ENCODE measurements at places on chromosomes 13 and 19. TPM values are rescaled to one million over a fixed set of nuclear protein-coding genes. Genes with fewer than 3 reads are reported as not detected.

PLK5 gene
- 0.22 TPM for total RNA-seq

PLPP2 gene
- total RNA-seq: 5.4 TPM

DNA sequence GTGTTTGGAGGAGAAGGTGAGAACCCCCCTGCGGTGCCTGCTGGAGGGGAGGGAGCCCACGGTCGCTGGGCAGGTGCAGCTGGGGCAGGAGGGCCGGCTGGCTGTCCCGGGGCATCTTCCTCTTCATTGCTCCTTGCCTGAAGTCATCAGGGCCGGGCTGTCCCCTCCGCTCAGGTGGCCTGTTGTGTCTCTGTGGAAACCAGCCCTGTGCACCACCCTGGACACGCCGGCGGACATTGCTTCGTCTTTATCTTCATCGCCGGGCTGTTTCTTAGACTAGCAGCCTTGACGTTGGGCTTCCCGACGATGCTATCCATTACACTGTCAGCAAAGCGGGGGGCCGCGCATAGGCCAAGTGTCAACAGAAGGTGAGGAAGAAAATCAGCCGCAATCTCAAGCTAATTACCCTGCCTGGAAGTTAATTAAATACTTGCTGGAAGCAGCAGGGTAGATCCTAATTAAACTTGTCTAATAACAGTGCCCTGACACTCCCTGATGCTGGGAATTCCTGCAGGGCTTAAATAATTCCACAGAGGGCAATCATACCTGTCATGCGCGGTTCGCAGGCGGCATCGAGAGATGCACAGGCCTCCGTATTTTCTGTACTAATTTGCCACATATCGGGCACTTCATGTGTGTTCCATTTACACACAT lies 111.4 kb upstream of the SOX1 start:
- H3K4me3 ChIP-seq: no peak overlapping the region
- no peaks in the 10 kb centered on the region for H3K27me3 ChIP-seq
- peaks cover 4% of the 10 kb centered on the region for H3K36me3 ChIP-seq
- H3K4me1 ChIP-seq: no peaks in the 10 kb centered on the region

- H3K4me3 ChIP-seq: no peak within 1 kb of the TSS
- H3K27ac ChIP-seq: peak within 1 kb of the TSS; percentile 21
- peaks cover 12% of the 10 kb centered on the region for H3K4me1 ChIP-seq
- H3K27me3 ChIP-seq: peaks cover 9% of the 10 kb centered on the region
Measured at GRCh38 chr19:35138305-35138892, at the start of gene FXYD1. Gene FXYD1 (plus strand): TSS chr19:35138824. CDS start chr19:35140080, 1,256 bp downstream.

GRCh38 chr19:43464134-43464775 lies 1.2 kb downstream of the LYPD3 start:
- H3K27ac ChIP-seq: peak overlapping the region; percentile 80
- H3K4me1 ChIP-seq: peaks cover 47% of the 10 kb centered on the region
- H3K4me3 ChIP-seq: peak overlapping the region; percentile 88
- DNase-seq: no peak
- H3K27me3 ChIP-seq: no peaks in the 10 kb centered on the region

DNA sequence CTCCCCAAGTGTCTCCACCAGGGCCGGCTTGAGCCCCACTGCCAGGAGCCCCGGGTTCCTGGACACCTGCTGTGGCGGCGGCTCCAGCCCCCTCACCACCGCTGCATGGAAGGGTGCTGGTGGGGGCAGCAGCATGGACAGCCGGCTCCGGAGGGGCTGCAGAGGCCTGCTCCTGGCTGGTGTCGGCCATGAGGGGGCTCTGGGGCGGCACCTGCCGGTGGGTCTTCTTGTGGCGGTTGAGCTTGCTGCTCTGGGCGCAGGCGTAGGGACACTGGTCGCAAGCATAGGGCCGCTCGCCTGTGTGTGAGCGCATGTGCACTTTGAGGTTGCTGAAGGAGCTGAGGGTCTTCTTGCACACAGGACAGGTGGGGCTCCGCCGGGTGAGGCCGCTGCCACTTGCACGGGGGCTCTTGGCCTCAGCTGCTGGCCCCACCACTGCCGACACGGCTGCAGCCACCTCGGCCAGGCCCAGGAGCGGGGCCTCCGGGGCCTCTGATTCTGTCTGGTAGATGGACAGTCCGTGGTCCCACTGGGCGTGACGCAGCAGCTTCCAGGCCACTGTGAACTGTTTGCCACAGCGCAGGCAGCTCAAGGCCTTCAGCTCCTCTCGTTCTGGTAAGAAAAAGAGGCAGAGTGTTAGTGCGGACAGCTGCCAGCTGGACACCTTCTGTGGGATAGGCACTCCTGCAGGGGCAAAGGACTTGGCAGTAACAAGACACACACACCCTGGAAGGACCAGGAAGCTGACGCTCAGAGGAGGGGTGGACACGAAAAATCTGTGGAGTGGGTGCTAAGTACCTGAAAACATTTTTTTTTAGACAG lies 4.1 kb downstream of the ZNF296 start:
- H3K4me1 ChIP-seq: peaks cover 7% of the 10 kb centered on the region
- H3K27me3 ChIP-seq: no peaks in the 10 kb centered on the region
- H3K4me3 ChIP-seq: no peak overlapping the region
- DNase-seq: no peak
- H3K36me3 ChIP-seq: peaks cover 50% of the 10 kb centered on the region

DNA sequence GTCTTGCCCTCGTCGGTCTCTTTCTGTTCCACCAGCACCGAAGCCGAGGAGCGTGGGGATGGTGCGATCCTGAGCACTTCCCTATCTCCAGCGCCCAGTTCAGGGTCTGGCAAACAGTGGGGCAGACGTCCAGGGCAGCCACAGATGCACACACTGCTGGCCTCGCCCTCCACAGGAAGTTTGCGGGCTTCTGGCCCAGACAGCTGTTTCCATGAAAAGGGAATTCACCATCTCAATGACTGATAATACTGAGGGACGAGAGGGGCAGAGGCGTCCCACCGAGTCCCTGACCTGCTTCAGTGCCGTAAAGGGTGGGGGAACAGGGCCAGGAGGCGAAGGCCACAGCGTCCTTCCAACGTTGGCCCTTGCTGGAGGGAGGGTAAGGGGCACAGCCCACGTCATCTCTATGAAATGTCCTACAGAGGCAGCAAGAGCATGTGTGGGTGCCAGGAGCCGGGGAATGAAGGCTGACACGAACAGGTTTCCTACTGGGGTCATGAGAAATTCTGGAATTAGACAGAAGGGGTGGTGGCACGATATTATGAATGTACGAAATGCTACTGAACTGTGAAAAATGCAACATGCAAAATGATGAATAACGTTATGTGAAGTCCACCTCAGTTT lies 19.5 kb downstream of the SHC2 start:
- H3K27me3 ChIP-seq: no peaks in the 10 kb centered on the region
- no peak overlapping the region for H3K27ac ChIP-seq
- H3K36me3 ChIP-seq: no peaks in the 10 kb centered on the region
- no peak for DNase-seq

DNA sequence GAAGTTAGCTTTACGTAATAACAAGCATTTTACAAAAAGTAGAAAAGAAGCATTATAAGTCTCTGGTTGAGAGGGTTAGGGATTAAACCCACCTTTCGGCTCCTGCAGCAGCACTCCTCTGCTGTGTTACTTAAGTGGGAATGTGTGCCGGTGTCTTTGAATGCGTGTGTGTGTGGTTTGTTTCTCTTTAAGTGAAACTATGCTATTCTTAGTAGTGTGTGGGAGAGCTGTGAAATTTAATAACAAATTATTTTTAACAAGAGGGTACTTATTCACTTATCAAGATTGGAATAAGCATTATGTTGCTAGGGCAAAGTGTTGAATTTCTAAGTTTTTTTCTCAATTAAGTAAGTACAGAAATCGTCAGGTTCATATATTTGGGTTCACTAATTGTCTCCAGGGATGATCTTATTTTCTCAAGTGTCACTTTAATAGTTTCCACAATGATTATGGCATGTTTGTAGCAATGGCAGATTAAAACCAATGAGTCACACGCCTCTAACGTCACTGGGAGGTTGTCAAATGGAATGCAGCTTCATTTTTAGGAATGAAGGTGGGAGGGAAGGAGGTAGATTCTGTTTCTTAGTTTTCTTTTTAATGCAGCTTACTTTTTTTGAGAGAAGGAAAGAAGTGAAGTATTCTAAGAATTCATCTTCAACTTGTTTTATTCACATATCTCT lies 151.3 kb downstream of the LMO7 start:
- H3K4me1 ChIP-seq: no peaks in the 10 kb centered on the region
- no peak for DNase-seq
- H3K27me3 ChIP-seq: no peaks in the 10 kb centered on the region
- H3K36me3 ChIP-seq: no peaks in the 10 kb centered on the region
- no peak overlapping the region for H3K27ac ChIP-seq
- no peak overlapping the region for H3K4me3 ChIP-seq

DNA sequence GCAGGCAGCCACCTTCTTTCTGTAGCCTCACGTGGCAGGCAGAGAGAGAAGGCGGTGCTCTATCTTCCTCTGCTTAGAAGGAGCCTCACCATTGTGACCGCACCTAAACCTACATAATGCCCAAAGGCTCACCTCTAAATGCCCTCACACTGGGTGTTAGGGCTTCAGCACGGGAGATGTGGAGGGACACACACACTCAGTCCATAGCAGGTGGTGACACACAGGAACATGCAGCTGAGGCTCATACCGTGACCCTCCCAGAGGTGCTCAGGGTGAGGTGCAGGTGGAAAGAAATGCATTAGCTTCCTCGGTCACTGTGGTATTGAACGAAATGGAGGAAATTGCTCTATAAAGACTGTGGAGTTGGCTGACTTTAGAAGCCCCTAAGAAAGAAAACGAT lies 37.7 kb upstream of the TUBGCP3 start:
- H3K27me3 ChIP-seq: peaks cover 56% of the 10 kb centered on the region
- no peaks in the 10 kb centered on the region for H3K36me3 ChIP-seq
- no peaks in the 10 kb centered on the region for H3K4me1 ChIP-seq
- H3K27ac ChIP-seq: no peak overlapping the region
- no peak overlapping the region for H3K4me3 ChIP-seq

DNA sequence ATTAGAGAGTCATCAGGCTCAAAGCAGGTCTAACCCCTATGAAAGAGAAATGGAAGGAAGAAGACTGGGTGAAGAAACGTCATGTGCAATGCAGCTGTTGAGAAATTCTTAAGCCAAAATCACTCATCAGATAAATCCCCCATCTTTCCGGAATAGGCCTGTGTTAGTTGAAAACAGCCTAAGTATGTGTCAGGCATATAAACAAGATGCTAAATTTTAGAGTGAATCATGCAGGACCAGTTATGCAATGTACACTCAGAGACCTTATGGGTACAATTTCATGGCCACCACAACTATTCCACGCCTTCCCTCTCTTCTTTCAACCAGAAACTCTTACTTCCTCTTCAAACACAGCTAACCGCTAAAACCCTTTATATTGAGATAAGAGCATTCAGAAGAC lies 717.7 kb upstream of the ATXN8OS start:
- H3K4me1 ChIP-seq: peaks cover 6% of the 10 kb centered on the region
- no peak overlapping the region for H3K27ac ChIP-seq
- H3K27me3 ChIP-seq: no peaks in the 10 kb centered on the region
- no peak overlapping the region for H3K4me3 ChIP-seq

DNA sequence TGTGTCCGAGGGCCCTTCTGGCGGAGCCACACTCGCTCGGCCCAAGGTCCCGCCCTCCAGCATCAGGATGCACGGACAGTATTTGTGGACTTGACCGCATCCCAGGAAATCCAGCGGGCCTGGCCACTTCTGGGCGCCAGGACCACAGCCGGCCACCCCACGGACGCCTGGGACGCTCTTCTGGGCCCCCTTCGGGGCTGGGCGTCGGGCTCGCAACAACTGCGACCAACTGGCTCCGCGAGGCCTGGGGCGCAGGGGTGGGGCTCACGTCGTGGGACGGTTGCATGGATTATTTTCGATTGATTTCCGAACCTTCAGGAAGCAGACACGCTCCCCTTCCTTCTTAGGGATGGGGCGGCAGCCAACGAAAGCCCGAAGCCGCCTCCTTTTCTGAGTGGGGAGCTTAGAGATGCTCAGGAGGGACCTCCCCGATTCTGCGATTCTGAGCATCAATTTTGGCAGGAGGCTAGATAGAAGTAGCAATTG lies 521 bp upstream of the NUP58 start:
- peaks cover 21% of the 10 kb centered on the region for H3K36me3 ChIP-seq
- peaks cover 21% of the 10 kb centered on the region for H3K4me1 ChIP-seq

GRCh38 chr19:23283925-23284324 lies 33.7 kb upstream of the ZNF724 start:
- no peak overlapping the region for H3K27ac ChIP-seq
- H3K4me1 ChIP-seq: no peaks in the 10 kb centered on the region
- no peaks in the 10 kb centered on the region for H3K27me3 ChIP-seq
- DNase-seq: peak; percentile 27

DNA sequence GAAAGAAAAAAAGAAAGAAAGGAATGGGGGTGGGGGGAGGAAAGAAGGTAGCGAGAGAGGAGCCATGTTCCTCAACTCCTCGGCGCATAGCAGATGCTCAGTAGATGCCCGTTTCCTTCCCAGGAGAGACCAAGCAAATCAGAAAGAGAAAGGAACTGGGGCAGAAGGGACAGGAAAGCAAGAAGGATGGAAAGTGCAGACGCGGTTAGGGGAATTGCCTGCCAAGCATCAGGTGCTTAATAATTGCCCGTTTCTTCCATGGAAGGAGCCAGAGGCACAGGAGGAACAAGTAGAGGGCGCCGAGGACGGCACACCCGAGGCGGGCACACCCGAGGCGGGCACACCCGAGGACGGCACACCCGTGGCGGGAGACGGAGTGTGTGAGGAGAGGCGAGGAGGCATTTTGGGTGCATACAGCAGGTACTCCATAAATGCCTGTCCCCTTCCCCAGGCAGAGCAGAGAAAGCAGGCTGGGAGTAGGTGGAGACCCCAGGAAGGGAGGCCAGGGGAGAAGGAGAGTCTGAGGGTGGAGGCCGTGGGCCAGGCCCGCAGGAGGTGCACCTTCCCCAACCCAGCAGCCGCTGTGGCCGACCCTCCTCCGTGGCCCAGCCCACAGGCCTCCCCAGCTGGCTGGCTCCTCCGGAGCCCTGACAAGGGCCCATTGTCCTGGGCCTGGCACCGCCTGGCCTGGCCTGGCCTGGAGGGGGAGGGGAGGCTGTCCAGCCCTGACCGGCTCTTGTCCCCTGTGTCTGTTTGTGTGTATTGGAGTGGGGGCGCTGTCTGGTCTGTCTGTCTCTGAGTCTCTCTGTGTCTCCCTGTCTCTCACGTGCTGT lies 14.6 kb downstream of the JOSD2 start:
- DNase-seq: no peak
- H3K36me3 ChIP-seq: peaks cover 9% of the 10 kb centered on the region
- H3K27me3 ChIP-seq: peaks cover 31% of the 10 kb centered on the region

All from MCF 10A (cell line).